Fibroblast of lung (primary cell): ENCODE measurements at places on chromosomes 12 and 14.

DNA sequence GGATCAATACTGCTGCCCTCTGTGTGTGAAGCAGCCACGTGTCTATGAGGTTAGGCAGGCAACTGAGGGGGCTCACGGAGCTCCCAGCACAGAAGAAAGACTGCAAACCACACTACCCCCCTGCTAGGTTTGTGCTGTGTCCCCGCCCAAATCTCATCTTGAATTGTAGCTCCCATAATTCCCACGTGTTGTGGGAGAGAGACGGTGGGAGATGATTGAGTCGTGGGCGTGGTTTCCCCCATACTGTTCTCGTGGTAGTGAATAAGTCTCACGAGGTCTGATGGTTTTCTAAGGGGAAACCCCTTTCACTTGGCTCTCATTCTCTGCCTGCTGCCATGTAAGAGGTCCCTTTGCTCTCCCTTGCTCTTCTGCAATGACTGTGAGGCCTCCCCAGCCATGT lies 68.6 kb downstream of the ACTN1 start:
- H3K27me3 ChIP-seq = no peaks in the 10 kb centered on the region
- no peak overlapping the region for H3K4me3 ChIP-seq
- no peak for DNase-seq
- H3K36me3 ChIP-seq = peaks cover 28% of the 10 kb centered on the region
- H3K27ac ChIP-seq = no peak overlapping the region

DNA sequence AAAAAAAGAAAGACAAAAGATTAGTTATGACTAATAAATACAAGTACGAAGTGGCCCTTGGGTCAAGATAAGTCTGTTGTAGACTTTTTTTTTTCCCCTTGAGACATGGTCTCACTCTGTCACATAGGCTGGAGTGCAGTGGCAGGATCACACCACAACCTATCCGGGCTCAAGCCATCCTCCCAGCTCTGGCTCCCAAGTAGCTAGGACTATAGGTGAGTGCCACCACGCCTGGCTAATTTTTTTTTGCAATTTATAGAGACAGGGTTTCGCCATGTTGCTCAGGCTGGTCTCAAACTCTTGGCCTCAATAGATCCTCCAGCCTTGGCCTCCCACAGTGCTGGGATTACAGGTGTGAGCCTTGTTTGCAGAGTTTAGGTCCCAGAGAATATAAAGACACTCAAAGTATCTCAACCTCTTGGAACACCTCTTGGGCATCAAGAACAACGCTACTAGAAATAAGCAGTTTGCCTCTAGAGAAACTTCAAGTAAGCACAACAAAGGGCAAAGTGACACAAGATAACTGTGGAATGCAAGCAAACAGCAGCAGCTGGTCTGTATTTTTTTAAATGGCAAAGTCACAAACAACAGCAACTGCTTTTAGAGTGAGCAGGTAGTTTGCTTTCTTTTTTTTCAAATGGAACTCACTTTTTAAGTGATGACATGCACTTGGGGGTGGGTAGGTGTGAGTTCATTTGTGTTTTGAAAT lies 3.9 kb upstream of the MDM2 start:
- no peaks in the 10 kb centered on the region for H3K27me3 ChIP-seq
- H3K36me3 ChIP-seq = no peaks in the 10 kb centered on the region
- H3K4me1 ChIP-seq = no peaks in the 10 kb centered on the region
- DNase-seq = no peak

DNA sequence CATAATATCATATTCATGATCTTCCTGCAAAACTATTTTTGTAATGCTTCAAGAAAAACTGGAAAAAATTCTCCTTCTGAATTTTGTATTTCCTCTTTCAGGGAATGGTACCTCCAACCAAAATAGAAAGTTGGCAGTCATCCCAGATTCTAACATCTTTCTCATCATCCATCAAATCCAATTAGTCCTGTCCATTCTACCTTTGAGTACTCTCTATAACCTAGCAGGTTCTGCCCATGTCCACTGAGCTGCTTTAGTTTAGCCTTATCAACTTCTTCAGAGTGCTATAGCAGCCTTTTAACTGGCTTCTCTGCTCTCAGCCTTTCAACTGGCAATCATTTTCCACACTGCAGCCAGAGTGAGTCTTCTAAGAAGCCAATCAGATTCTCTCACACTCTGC lies 236.2 kb downstream of the AKAP6 start:
- H3K4me1 ChIP-seq = peaks cover 5% of the 10 kb centered on the region
- no peaks in the 10 kb centered on the region for H3K36me3 ChIP-seq
- H3K27me3 ChIP-seq = no peaks in the 10 kb centered on the region
- no peak overlapping the region for H3K4me3 ChIP-seq

- H3K4me1 ChIP-seq = no peaks in the 10 kb centered on the region
- no peak overlapping the region for H3K4me3 ChIP-seq
- DNase-seq = no peak
- H3K27ac ChIP-seq = no peak overlapping the region
Observed at GRCh38 chr14:47536341-47536740, 139.1 kb downstream of the MDGA2 start.

- peaks cover 2% of the 10 kb centered on the region for H3K36me3 ChIP-seq
- H3K4me3 ChIP-seq = no peak overlapping the region
- H3K27ac ChIP-seq = peak overlapping the region; percentile 22
- peaks cover 2% of the 10 kb centered on the region for H3K4me1 ChIP-seq
- no peaks in the 10 kb centered on the region for H3K27me3 ChIP-seq
Observed at GRCh38 chr12:49503674-49504180, 35.1 kb upstream of the KCNH3 start.

- DNase-seq = no peak
- H3K4me3 ChIP-seq = no peak overlapping the region
- no peaks in the 10 kb centered on the region for H3K27me3 ChIP-seq
- H3K27ac ChIP-seq = no peak overlapping the region
Observed at GRCh38 chr12:131203666-131204415, 250.1 kb downstream of the ADGRD1 start.

DNA sequence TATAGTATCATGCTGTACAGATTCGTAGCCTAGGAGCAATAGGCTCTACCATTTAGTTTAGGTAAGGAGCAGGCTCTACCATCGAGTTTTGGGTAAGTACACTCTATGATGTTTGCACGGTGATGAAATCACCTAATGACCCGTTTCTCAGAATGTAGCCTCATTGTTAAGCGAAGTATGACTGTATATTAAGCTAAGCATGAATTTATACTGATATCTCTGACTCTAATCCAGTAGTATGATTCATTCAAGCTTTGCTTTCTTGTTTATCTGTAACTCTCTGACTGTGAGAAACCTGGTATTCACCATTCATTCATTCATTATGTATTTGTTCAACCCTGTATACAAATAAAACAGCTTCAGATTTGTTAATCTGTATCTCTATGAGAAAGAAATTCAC lies 283.9 kb upstream of the PRICKLE1 start:
- no peaks in the 10 kb centered on the region for H3K4me1 ChIP-seq
- no peaks in the 10 kb centered on the region for H3K36me3 ChIP-seq
- no peak overlapping the region for H3K4me3 ChIP-seq
- no peaks in the 10 kb centered on the region for H3K27me3 ChIP-seq
- H3K27ac ChIP-seq = no peak overlapping the region
- no peak for DNase-seq

DNA sequence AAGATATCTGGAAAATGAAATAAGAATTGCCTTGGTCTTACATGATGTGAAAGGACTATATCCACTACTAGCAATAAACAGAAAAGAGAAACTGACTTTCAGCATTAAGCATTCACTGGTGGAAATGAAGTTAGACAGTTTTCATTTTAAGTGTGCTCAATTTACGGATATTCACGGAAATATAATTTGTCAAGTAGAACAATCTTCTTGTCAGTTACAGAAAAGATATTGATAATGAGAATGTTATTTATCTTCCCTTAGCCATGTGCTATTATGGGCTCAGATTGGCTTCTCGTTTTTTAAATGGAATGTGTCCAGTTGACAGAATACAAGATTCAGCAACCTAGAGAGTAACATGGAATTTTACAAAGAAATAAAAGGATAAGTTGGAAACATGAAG lies 118.6 kb upstream of the SLCO1C1 start:
- no peaks in the 10 kb centered on the region for H3K4me1 ChIP-seq
- DNase-seq = no peak
- H3K27ac ChIP-seq = no peak overlapping the region
- H3K27me3 ChIP-seq = no peaks in the 10 kb centered on the region
- no peak overlapping the region for H3K4me3 ChIP-seq

DNA sequence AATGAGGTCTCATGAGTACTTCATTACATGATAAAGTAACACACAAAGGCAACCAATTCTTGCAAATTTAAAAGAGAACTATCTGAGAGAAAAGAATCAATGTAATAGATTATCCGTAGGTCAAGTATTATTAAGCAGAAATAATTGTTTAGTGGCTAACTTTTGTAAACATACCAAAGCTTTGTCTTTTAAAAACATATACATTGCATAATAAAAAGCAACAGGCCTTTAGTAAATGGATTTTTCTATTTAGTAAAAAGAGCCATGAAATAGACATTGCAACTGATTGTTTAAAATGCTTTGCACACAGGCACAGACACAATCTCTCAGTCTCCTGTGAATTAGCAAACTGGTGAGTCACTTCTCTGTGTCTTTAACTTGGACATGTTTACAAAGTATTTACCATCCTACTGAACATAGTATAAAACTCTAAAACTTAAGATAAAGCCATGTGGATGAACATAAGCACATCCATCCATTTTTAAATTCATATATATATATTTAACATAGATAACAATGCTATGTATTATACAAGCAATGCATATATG lies 518.7 kb upstream of the MGAT4C start:
- no peak overlapping the region for H3K4me3 ChIP-seq
- H3K27me3 ChIP-seq = no peaks in the 10 kb centered on the region
- no peak overlapping the region for H3K27ac ChIP-seq
- DNase-seq = peak; percentile 62
- H3K36me3 ChIP-seq = no peaks in the 10 kb centered on the region

DNA sequence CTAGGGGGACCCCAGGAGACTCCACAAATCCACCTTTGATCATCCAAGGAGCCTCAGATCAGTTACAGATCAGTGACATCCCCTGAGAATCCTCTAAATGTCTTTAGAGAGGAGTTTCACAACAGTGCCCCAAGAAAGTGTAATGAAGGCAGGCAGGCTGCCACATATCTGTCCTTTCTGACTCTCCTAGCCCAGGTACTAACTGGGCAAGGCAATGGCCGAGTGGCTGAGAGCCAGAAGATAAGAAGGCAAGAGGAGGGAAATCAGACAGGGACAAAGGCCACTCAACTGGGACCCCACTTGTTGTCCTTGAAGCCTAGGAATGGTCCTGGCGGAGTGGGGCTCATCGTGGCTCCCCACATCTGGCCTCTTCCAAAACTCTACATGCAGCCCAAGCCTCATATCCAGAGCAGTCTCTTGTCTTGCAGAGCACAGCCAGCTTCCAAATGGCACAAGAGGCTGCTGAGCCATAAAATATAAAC lies 11.6 kb downstream of the ACTN1 start:
- DNase-seq = no peak
- H3K27me3 ChIP-seq = no peaks in the 10 kb centered on the region
- H3K4me1 ChIP-seq = peaks cover 60% of the 10 kb centered on the region
- no peak overlapping the region for H3K4me3 ChIP-seq
- peaks cover 12% of the 10 kb centered on the region for H3K36me3 ChIP-seq
- peak overlapping the region; percentile 26 for H3K27ac ChIP-seq

- no peak overlapping the region for H3K27ac ChIP-seq
- peaks cover 12% of the 10 kb centered on the region for H3K4me1 ChIP-seq
- peak; percentile 66 for DNase-seq
Observed at GRCh38 chr12:13179211-13180074, 17.1 kb upstream of the EMP1 start.

DNA sequence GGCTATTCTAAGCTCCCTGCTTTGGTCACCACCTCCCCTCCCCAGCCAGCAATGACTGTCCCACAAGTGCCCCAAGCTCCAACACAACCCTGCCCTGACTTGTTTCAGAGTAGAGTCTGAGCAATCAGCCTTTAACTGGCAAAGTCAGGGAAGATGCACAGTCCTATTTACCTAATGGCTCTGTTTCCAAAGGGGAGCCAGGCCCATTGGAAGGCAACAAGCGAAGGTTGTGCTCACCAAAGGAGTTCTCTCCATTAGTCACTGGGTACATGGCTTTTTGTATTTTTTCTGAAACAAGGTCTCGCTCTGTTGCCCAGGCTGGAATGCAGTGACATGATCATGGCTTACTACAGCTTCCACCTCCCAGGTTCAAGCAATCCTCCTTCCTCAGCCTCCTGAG lies 267.1 kb upstream of the CRY1 start:
- H3K36me3 ChIP-seq = no peaks in the 10 kb centered on the region
- DNase-seq = no peak
- H3K27ac ChIP-seq = no peak overlapping the region
- H3K27me3 ChIP-seq = no peaks in the 10 kb centered on the region

DNA sequence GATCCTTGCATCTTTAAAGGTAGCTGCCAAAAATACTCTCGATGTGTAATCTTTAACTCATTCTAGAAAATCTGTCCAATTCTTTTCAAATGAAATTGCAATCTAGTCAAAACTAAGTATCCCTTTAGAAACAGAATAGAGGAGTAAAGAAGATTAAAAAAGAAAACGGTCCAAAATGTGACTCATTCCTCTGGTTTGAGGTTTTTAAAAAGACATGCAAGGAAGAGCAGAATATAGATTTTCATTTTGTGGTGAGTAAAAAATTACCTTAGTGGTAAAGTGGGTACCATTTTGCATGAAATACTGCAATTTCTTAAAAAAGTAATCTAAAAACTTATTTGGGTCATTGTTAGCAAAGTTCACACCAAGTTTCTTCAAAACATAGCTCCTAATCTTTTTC lies 108.4 kb downstream of the BRMS1L start:
- H3K4me3 ChIP-seq = no peak overlapping the region
- no peaks in the 10 kb centered on the region for H3K27me3 ChIP-seq
- no peaks in the 10 kb centered on the region for H3K4me1 ChIP-seq
- no peaks in the 10 kb centered on the region for H3K36me3 ChIP-seq
- no peak overlapping the region for H3K27ac ChIP-seq

DNA sequence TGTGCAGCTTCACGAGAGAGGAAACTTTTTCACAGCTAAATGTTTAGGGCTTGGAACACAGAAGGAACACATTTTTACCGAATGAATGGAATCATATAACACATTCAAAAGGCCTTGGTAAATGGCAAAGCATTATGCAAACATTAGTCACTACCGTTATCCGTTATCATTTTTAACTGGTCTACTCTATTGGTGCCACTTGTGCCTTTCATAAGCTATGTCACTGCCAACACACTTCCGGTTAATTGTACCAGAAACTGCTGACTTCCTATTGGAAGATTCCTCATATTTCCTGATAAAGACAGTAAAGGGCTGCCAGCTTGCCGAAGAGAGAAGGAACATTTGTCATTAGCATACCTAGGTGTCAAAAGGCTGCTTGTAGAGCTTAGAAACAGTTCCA lies 169.2 kb downstream of the APAF1 start:
- H3K27ac ChIP-seq = no peak overlapping the region
- no peak overlapping the region for H3K4me3 ChIP-seq
- peak; percentile 75 for DNase-seq
- H3K27me3 ChIP-seq = no peaks in the 10 kb centered on the region

- H3K27me3 ChIP-seq = no peaks in the 10 kb centered on the region
- H3K36me3 ChIP-seq = no peaks in the 10 kb centered on the region
- peak; percentile 34 for DNase-seq
- H3K27ac ChIP-seq = no peak overlapping the region
Observed at GRCh38 chr12:72214163-72214562, 58.0 kb upstream of the TRHDE start.
